A549 treated with Hydrocortisone at 1 μM for 4 hours (cell line): ENCODE measurements at places on chromosomes 7 and 10. TPM values are rescaled to one million over a fixed set of nuclear protein-coding genes. Genes with fewer than 3 reads are reported as not detected.

Gene AUTS2
- 3.0 to 4.2 TPM (median 3.6 TPM) in 5 replicates for total RNA-seq

Gene PVRIG
- total RNA-seq = 0.05 TPM in 1 of 5 replicates, not detected in the others

Gene SUV39H2
- 17.2 to 21.0 TPM (median 20.3 TPM) in 5 replicates for total RNA-seq

Gene CPVL
- total RNA-seq = 0.09 to 0.37 TPM (median 0.18 TPM) in 5 replicates

Gene CDK6
- 10.7 to 16.2 TPM (median 12.3 TPM) in 5 replicates for total RNA-seq

Gene HTR5A
- not detected in 5 replicates for total RNA-seq

Gene TMEM229A
- not detected in 5 replicates for total RNA-seq
